ENCODE measurements at places on chromosomes 3 and 15.

DNA sequence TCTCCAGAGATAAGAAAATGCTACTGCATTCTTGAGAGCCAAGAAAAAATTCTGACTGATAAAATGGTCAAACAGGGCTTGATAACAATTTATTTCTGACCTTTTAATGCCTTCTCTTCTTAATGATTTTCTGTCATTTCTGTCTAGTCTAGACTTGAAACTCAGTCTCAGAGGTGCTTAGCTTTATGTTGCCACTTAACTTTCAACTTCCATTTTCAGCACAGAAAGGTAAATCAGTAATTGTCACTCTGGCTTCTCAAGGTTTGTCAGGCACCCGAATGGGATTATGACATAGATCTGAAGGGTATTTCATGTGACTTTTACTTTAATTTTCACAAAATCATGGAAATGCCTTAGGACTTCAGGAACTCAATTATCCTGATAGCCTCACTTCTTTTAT lies 155.4 kb upstream of the GBE1 start:
- no peak for DNase-seq

DNA sequence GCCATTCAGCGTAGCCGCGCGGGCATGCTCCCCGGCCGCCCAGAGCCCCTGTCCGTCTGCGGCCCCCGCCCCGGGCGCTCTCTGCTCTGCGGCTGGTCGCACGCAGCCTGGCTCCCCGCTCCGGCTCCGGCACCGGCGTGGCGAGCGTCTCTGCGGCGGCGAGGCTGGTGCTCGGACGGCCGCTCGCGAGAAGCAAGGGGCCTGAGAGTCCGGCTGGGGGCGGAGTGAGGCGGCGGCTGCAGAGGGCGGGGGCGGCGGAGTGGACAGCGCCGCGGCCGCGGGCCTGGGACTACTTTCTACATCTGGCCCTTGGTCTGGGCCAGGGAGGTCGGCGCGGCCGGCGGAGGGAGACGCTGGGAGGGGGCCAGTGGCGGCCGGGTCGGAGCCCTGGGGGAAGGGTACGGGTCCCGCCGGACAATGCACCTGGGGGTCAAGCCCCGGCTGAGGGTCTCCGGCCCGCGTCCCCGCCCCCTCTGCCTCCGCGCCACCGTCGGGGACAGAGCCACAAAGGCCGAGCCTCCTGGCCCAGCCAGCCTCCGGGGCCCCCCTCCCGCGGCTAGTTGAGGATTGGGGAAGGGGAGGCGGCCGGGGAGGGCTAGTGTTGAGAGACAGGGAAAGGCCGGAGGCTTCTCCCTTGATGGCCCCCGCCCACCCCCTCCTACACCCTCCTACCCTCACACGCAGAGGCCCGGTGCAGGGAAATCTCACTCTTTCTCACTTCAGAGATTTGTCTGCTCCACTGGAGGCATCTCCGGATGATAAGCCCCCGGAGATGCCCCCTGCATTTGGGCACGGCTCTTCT lies at the start of gene PRTG:
Gene PRTG (minus strand): TSS at position 226 of the 802 bp plus-strand sequence. CDS start 221 bp downstream, at position 5.
- DNase-seq, result no peak

GRCh38 chr3:1057436-1057835 lies 35.4 kb upstream of the CNTN6 start:
- DNase-seq, result no peak

DNA sequence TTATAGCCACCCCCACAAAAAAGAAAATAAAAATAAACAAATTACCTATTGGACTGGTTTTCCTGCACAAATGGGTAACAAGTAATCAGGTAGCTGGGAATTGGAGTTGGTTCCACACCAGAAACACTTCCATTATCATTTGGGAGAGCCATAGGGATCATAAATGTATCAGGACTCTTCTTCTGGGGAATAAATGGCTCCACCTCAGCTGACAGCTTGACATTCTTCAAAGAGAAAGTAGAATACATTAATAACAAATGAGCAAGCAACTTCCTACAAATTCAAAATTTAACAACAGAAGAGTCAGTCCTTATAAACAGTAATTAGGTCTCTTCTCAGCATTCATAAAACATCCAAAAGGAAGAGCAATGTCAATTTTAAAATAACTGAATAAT lies 8.7 kb downstream of the SECISBP2L start:
- DNase-seq, result no peak

GRCh38 chr15:80099241-80099640 lies 39.8 kb downstream of the ZFAND6 start:
- no peak for DNase-seq

DNA sequence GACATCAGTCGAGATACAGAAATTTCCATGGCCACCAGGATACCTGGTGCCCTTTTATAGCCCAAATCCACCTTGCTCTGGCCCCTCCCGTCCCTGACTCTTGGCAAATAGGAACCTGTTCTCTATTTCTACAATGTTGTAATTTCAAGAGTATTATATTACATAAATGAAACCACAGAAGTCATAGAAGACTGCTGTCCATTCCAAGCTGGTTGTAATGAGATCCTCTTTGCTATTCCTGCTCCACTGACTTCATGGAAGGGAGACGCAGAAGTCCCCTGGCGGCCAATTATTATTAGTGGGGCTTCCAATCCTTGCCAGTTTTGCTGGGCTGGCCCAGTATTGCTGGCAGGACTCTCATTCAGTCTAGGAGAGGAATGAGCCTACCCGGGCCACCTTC lies 26.6 kb downstream of the DCP1A start:
- DNase-seq, result no peak

DNA sequence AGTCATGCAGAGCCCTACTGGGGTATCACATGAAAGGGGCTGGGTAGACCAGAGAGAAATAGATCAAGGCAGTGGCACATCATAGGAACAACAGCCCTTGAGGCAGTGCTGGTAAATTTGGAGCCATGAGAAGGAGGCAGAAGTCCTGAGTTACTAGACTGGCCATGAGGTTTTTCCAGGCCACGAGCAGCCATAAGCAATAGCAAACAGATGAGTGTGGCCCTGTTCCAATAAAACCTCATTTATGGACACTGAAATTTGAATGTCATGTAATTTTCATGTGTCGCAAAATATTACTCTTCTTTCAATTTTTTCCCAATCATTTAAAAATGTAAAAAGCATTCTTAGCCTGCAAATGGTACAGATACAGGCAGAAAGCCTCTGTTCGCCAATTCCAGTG lies 28.1 kb upstream of the LRRN1 start:
- no peak for DNase-seq

DNA sequence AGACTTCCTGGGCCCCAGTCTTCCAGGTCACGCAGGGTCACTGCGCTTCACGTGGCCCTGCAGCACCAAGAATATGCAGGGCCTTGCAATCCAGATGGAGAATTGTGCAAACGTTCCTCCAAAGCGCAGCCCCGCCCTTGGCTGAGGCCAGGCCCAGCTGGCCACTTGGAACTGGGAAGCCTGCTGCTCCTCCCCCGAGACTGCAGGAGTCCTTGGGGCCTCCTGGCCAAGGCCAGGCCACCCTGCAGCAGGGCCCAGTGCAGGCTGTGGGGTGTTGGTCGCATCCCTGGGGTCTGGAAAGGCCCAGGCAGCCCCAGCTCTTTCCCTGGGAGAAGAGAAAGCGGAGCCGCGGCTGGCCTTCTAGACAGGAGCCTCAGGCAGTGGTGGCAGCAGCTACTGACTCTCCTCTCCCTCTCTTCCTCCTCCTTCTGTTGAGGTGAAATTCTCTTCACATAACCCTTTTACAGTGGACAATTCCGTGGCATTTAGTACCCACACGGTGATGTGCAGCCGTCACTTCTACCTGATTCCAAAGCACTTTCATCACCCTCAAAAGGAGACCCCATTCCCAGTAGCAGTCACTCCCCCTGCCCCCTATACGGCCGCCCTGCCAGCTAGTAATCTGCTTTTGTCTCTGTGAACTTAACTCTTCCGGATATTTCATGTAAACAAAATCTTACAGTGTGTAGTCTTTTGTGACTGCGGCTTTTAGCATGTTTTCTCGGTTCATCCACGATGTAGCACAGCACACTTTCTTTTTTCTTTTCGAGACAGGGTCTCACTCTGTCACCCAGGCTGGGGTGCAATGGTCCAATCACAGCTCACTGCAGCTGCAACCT lies 103.9 kb downstream of the TMEM266 start:
- no peak for DNase-seq

GRCh38 chr3:10962481-10963036 lies 30.0 kb upstream of the SLC6A1 start:
- DNase-seq, result no peak

DNA sequence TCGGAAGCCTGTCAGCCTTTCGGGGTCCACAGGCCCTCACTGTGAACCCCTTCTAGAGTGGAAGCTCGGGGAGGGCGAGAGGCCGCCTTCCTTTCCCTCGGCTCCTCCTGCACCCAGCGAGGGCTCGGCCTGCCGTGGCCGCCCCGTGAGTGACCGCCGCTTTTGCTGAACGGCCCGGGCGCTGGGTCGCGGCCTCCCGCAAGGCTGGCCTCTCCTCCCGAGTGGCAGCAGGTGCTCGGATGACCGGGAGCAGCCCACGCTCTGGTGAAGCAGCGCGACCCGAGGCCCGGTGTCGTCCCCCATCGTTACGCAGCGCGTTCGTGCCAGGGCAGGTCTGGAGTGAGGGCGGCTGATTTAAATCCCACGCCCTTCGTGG lies 53.8 kb downstream of the LRRK1 start:
- DNase-seq, result no peak

- DNase-seq, result no peak
These were observed 15.4 kb downstream of the IREB2 start for GRCh38 chr15:78453447-78453846.

DNA sequence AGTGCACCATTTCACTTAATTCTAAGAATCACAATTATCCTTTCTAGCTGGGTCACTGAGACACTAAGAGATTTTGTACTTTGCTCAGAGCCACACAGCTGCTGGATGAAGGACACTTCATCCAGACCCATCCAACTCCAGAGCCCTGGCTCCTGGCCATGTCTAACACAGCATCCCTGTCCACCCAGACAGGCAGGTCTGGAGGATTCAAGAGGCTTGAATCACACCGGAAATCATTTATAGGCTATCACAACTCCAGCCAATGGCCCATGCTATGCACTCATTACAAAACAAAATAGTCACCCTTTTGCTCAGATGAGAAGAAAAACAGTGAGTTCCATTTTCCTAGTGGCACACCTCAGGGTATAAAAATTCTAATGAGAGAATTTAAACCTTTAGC lies 198.2 kb upstream of the LMCD1 start:
- no peak for DNase-seq

GRCh38 chr3:183911763-183912506 lies 27.3 kb upstream of the PARL start:
- DNase-seq, result no peak

DNA sequence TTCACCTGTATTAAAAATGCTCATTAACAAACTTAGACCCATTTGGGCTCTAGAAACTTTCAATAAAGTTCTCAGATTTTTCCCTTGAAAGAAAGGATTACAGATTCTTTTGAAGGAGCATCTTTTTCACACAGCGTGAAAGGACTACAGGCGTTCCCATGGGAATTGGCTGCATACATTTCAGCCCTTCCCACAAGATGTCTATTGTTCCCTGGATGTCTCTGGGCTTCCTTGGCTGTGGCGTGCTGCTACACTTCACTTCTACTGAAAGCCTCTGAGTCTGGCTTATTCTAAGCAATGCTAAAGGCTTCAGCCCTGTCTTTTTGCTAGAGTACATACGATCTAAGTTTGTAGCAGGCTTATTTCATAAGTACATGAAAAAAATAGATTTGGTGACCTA lies 1.4 kb downstream of the VEPH1 start:
- DNase-seq, result no peak

DNA sequence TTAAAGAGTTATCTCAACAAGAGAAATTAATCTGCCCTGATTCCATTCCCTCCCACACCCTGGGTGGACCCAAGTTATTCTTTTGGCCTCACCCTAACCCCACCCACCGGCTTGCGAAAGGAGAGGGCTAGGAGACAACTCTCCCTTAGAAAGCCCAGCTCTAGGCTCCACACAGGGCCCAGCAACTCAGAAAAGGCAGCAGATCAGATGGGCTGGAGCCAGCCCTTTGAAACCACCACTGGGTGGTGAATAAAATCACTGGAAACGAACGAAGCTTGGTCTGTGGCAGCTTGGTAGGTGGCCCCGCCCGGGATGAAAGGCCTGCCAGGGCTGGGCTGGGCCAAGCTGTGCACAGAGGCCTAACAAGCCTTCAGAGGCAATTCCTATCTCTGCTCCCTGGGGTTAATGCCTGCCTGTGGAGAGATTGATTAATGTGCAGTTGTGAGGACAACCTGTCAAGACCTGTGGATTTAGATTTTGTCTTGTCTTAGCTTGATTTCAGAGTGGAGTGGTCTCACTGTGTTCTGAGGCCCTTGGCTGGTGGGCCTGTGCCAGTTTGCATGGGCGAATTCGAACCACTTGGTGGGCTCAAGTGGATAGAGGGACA lies 38.8 kb downstream of the BHLHE40 start:
- no peak for DNase-seq

DNA sequence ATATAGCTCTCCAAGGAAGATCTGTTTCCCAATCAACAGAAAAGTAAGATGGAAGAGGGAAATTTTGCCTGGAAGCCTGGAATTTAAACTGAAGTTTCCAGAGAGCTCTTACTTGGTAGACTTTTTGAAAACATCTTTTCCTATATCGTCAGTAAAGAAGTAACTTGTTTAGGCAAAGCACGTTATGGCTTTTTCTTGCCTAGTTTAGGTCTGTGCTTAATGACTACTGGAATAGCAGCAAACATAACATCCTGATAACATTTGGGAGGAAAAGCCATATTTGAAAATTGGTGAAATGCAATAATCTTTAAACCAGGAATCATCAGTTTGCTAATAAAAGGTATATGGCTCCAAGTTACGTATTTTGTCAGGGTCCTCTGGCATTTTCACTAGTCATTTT lies 160.4 kb upstream of the CGNL1 start:
- DNase-seq, result no peak

DNA sequence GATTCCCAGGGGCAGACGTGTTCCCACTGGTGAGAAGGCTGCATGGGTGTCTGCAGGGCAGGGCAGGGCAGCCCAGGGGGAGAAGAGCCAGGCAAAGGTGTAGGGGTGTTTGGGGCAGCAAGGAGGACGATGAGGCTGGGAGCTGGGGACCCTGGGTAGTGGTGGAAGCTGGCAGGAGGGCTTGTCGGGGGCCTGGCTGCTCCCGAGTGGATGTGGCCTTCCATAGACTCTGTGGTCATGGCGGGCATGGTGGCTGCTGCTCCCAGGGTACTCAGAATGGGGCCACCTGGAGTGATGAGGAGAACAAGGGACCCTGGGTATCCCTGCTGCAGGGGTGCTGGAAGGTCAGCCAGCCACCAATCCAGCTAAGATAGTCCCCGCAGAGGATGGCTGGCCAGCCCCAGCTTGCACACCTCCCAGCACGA lies 107.5 kb downstream of the WNT7A start:
- DNase-seq, result no peak

- DNase-seq, result no peak
These were observed 2.5 kb upstream of the TLNRD1 start for GRCh38 chr15:80998251-80998650.
